ENCODE measurements at places on chromosomes 16 and 17. TPM values are rescaled to one million over a fixed set of nuclear protein-coding genes. Genes with fewer than 3 reads are reported as not detected.

DNA sequence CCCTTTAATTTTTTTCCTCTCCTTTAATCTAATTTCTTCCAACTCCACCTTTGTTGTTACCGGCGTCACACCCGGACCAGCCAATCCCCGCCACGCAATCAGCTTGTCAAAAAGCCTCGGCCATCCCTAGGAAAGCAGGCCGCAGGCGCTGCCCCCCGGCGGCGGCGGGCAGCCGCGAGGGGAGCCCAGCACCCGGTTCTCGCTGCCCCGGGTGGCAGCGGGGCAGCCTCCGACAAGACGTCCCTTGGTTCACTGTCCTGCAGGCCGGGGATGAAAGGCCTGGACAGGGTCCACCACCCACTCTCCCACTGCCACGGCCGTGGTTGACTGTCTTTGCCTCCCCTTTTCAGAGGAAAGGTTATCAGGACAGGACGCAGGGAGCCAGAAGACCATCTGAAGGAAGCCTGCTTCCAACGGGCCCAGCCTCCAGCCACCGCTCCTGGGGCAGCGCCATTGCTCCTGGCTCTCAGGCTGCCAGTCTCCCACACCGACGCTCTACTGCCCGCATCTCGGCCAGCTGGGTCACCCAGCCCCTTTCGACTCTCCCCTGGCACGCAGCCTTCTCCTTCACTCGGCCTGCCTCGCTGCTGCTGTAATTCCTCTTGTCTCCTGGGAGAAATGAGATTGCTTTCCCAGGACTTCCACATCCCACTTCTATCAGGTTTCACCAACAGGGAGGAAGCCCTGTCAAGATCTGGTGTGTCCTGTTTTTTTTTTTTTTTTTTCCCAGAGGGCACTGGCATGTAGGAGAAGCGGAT is 2.8 kb upstream of the UBTF start:
- no peak for DNase-seq

CA5A gene
- total RNA-seq, result not detected

PIPOX gene
- 5.3 TPM for total RNA-seq

GRCh38 chr16:29993903-29994599 is 1.4 kb downstream of the HIRIP3 start:
- no peak for DNase-seq

- no peak for DNase-seq
Measured at GRCh38 chr16:57125376-57125775, 33.0 kb downstream of the CPNE2 start.

- no peak for DNase-seq
Measured at GRCh38 chr16:10787304-10787703, 31.3 kb downstream of the TVP23A start.

RRAD gene
- 0.36 TPM for total RNA-seq

COX6A2 gene
- not detected for total RNA-seq

KRTAP9-2 gene
- not detected for total RNA-seq

PHKG2 gene
- 53.5 TPM for total RNA-seq

CBX2 gene
- total RNA-seq, result 111 TPM
